ENCODE measurements at places on chromosomes 6 and 20. TPM values are rescaled to one million over a fixed set of nuclear protein-coding genes. Genes with fewer than 3 reads are reported as not detected.

DNA sequence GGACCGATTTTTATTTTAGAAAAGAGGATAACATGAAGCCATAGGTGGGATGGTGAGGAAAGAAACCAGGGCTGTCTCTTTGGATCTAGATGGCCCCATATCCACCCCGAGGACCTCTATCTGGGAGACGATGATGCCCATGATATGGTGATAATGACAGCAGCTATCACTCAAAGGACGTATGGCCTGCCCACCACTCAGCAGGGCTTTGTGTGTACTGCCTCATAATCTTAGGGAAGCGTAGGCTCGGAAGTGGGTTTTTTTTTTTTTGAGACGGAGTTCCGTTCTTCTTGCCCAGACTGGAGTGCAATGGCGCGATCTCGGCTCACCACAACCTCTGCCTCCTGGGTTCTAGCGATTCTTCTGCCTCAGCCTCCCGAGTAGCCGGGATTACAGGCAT is 8.2 kb upstream of the TAF8 start:
- no peak for DNase-seq

DNA sequence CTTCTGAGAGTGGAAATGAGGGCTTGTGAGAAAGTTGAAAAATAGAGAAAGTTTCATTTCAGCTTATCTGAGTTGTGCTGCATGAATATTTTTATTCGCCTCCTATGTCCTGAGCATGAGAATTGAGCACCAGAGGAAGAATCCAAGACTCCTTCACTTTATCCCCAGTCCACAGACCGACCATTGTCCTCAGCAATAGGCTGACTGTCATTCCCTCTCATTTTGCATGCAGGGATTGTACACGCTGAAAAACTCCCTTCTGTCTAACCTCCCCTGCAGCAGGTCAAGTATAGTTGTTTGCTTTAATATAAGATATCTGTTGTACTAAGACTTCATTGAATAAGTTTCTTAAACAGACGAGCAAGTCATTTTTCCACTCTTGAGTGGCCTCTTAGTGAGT is 437.6 kb downstream of the PRKN start:
- DNase-seq, result no peak

GRCh38 chr20:16930656-16931055 is 182.5 kb downstream of the OTOR start:
- DNase-seq, result no peak

- no peak for DNase-seq
These were observed 65.8 kb downstream of the EPB41L2 start for GRCh38 chr6:130997061-130997753.

- DNase-seq, result no peak
These were observed 81.0 kb downstream of the NDUFAF5 start for GRCh38 chr20:13865791-13866351.

DNA sequence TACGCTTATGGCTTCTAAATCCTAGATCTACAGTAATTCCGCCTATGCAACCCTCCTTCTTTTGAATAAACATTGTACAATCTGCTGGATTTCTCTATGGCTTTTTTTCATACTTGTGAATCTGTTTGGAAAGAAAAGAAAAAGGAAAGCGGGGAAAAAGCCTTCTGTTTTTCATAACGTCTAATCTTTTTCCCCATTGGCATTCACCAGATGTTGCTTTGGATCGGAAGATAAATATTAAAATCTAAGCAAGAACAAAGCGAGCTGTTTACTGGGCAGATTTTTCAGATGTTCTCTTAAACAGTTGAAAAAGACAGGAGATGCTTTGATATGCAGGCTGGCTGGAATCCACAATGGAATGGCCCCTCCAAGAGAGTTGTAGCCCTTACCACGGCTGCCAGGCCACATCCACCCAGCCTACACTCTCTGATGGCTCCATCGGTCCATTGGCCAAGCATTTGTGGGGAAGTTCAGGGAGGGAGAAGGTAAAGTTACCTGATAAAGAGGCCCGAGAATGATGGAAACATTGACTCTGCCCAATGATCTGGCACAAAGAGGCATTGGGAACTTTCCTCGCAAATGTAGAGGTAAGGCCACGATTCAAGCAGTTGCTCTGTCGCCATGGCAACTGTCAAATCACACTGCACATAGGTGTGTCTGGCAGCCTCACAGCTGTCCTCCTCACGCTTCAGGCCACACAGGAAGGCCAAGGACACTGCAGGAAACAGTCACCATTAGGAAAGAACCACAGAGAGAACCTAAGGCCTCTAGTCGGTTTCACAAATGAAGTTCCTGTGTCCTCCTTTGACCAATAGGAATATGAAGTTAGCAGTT is 70.3 kb downstream of the PKHD1 start:
- no peak for DNase-seq

- DNase-seq, result no peak
These were observed 126.3 kb upstream of the HEY2 start for GRCh38 chr6:125623085-125623484.

GRCh38 chr6:13554929-13555333 is 19.5 kb upstream of the SIRT5 start:
- DNase-seq, result no peak

GRCh38 chr6:163705923-163706322 is 291.4 kb downstream of the QKI start:
- no peak for DNase-seq

DNA sequence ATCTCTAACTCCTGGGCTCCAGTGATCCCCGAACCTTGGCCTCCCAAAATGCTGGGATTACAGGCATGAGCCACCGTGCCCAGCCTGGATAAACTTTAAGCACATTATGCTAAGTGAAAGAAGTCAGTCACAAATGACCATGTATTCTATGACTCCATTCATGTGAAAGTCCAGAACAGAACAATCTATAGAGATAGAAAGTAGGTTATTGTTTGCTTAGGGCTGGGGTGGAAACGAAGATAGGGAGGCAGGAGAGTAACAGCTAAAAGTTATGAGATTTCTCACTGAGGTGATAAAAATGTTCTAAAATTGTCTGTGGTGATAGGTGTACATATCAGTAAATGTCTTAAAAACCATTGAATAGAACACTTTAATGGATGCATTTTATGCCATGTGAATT is 40.9 kb upstream of the CITED2 start:
- DNase-seq, result no peak

- no peak for DNase-seq
These were observed 328.1 kb downstream of the NKAIN2 start for GRCh38 chr6:124131779-124132178.

- peak; percentile 72 for DNase-seq
These were observed 511.2 kb upstream of the JARID2 start for GRCh38 chr6:14734416-14735340.

GRCh38 chr6:141035312-141036200 is 1097.2 kb upstream of the GJE1 start:
- no peak for DNase-seq

DNA sequence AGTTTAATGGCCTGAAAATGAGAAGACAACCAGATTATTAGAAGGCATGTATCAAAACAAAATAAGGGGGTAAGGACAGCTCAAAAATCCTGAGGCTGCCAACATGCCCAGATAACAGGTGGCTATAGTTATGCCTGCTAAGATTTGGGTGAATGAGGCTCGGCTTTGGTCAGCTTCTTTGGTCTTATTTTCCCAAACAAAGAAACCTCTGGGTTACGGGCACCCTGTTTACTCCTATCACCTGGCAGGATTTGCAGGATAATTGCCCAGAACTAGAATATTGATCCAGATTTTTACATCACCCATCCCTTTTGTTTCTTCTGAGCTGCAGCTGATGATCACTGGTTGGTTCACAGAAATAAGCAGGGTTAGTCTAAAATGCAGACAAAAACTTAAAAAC is 74.3 kb downstream of the SLC16A10 start:
- no peak for DNase-seq

GRCh38 chr20:48224533-48225050 is 439.3 kb upstream of the SULF2 start:
- no peak for DNase-seq

- DNase-seq, result no peak
These were observed 17.2 kb downstream of the TMEM200A start for GRCh38 chr6:130382872-130383490.

GRCh38 chr20:4571759-4572531 is 149.8 kb upstream of the PRND start:
- DNase-seq, result no peak

- no peak for DNase-seq
These were observed 42.1 kb downstream of the TRAF3IP2 start for GRCh38 chr6:111563581-111563980.

DNA sequence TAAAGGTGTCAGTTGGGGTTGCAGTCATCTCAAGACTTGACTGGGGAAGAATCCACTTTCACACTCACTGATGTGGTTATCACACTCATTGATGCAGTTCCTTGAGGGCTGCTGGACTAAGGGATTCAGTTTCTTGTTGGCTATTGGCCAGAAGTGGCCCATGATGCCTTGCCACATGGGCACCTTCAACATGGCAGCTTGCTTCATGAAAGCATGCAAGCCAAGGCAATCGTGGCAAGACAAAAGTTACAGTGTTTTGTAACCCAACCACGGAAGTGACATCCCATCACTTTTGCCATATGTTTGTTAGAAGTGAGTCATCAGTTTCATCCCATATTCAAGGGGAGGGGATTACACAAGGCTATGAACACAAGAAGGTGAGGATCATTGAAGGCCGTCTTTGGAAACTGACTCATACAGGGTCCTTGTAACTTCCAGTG is 3.8 kb upstream of the RANBP9 start:
- no peak for DNase-seq

GRCh38 chr6:37861452-37861851 is 41.9 kb downstream of the ZFAND3 start:
- no peak for DNase-seq

- no peak for DNase-seq
These were observed 66.0 kb downstream of the SNX5 start for GRCh38 chr20:17902531-17903083.

GRCh38 chr20:40225596-40225995 is 463.4 kb downstream of the MAFB start:
- no peak for DNase-seq

DNA sequence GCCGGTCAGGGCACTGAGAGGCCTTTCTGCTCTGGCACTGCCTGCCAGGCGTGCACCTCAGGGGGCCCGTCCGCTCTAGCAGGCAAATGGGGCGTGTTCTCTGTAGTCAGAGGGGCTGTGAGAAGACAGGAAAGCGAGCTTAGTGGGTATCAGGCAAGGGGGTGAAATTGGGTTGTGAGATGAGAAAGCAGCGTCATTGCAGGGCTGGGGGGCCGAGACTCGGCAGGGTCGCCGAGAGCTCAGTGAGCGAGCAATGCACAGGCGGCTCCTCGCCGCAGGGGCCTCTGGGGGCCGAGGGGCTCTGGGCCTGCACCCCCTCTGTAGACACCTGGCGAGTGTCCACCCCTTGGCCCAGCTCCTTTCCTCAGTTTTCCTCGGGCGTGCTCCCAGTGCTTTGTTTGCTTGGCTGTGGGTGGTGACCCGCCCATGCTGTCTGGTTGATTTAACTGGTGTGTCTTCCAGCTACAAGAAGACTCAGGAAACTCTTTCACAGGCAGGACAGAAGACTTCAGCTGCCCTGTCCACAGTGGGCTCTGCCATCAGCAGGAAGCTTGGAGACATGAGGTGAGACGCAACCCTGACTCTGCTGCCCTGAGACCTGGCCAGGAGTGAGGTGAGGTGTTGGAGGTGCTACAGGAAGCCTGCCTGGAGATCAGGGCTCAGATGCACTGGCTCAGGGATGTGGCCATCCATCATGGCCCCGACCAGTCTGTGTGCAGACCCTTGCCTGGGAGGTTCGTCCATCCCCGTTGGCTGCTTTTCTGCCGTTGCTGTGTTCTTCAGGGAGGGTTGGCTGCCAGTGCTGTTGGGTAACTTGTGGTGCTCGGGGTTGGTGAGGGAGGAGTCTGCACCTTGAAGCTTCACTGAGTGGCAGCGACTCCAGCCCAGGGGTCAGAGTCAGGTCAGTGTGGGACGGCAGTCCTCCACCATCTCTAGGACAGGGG is 12.4 kb upstream of the DNAJC5 start:
- DNase-seq, result no peak

DNA sequence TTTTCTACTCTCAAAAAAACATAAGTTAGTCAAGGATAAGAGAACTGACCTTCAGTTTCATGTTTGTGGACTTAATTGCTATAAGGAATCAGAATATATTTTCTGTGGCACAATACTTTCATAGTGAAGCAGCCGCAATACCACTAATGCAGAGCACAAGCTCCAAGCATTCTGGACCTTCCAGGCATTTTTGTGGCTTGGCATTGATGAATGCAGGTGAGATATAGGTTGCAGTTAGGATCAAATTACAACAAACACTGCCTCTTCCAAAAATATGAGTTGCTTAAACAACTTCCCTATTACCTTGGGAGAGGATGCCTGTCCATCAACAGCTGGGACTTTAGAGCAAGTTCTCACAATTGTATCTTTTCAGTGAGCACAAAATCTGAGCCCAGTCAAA is 162.8 kb upstream of the RSPO3 start:
- DNase-seq, result no peak

DNA sequence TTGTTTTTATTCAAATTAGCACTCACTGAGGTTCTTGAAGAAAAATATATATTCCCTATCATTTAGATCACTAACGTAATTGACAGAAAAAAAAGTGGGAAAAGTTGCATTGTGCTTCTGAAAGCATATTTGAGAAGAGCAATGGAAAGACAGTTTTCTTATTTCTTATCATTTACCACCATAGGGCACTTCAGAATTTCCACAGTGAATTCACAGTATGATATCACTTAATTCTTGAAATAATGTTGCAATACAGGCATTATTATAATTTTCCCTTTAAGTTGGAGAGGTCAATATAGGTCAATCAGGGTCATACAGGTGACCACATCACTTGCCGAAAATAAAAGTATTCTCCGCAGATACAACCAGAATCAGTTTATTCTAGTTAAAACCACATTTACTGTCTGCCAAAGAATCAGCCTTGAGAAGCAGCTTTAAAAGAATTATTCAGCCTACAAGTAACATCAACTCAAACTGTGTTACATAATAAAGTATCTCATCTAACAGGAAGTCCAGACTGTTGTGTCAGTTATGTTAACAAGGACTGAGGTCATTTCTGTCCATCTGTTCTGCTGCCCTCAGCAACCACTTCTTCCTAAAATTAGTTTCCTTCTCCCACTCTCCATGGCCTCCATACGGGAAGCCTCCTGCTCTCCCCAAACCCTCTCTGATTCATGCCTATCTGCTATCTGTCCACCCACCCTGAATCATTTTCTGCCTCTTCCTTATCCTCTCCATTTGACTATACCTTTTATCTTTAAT is 121.2 kb downstream of the SIM1 start:
- DNase-seq, result no peak

The TAP1 gene
- total RNA-seq, result 32.2 TPM

The SIRPB2 gene
- not detected for total RNA-seq

The LRRC1 gene
- 19.8 TPM for total RNA-seq

The CRISP1 gene
- total RNA-seq, result not detected

The LZTS3 gene
- 5.2 TPM for total RNA-seq

The GABRR1 gene
- not detected for total RNA-seq

The HDGFL1 gene
- total RNA-seq, result not detected

The CRISP3 gene
- not detected for total RNA-seq

The TXLNB gene
- total RNA-seq, result 0.05 TPM

The GINS1 gene
- total RNA-seq, result 30.4 TPM

The SLC26A8 gene
- total RNA-seq, result not detected
